ENCODE measurements at places on chromosomes 16 and 17. TPM values are rescaled to one million over a fixed set of nuclear protein-coding genes. Genes with fewer than 3 reads are reported as not detected.

CCL17 gene
- not detected for total RNA-seq

ZNF624 gene
- 3.2 TPM for total RNA-seq

INCA1 gene
- total RNA-seq, result not detected

NPIPB6 gene
- 2.0 TPM for total RNA-seq

TAC4 gene
- total RNA-seq, result 1.2 TPM

CSH2 gene
- total RNA-seq, result not detected

SHISA9 gene
- 0.16 TPM for total RNA-seq

TUBG2 gene
- 15.7 TPM for total RNA-seq

TMEM235 gene
- total RNA-seq, result not detected
